A172 (cell line): ENCODE measurements at places on chromosomes 7 and 10. TPM values are rescaled to one million over a fixed set of nuclear protein-coding genes. Genes with fewer than 3 reads are reported as not detected.

DNA sequence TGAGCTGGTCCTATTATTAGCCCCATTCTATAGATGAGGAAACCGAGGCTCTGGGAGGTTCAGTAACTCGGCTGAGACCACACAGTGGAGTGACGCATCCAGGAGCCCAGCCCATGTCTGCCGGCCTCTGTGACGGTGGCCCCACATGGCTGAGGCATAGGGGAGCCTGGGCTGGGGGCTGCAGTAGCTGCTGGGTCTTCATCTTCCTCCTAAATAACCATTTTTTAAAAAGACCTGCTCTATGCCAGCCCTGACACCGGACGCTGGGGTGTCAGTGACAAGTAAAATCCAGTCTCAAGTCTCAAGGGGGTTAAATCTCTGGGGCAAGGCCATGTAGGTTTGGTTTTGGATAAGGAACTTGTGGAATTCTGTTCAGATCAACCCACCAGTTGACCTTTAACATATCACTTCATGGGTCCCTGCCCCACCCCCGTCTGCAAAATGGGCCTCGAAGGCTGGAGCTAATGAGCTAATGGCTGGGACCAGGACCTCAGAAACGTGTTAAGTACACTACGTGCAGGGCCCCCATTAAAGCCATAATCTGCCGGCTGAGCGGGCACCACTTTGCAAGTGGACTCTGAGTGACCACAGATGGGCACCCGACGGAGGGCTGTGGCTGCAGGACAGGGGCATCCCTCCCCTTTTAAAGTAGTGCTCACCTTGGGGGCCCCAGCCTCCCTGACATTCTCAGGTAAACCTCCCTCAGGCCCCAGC is 136.5 kb upstream of the UNC5B start:
- no peak for DNase-seq

DNA sequence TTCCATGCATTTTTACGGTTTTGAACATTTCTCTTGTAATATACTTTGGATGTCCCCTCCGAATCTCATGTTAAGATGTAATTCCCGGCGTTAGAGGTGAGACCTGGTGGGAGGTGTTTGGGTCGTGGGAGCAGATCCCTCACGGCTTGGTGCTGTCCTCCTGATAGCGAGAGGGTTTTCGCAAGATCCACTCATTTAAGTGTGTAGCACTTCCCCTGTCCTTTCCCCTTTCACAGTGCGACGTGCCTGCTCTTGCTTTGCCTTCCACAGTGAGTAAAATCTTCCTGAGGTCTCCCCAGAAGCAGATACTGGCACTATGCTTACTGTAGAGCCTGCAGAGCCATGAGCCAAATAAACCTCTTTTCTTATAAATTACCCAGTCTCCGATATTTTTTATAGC is 6.6 kb downstream of the GPR141 start:
- DNase-seq: no peak

- no peak for DNase-seq
These were observed 6.6 kb upstream of the SP8 start for GRCh38 chr7:20793248-20793647.

GRCh38 chr7:127093340-127093739 is 159.4 kb downstream of the GRM8 start:
- DNase-seq: no peak

DNA sequence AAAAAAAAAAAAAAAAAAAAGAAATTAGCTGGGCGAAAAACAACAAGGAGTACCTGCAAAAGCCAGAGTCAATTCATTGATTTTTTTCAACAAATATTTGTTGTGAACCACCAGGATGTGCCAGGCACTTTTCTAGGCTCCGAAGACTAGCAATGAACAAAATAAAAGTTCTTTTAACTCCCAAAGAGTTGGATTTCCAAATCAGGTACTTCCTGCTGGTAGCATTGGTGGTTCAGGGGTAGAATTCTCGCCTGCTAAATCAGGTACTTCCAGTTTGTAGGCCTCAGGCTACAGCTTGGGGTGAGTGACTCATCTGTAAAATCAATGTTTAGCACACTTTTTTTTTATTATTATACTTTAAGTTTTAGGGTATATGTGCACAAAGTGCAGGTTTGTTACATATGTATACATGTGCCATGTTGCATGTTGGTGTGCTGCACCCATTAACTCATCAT is 10.9 kb downstream of the PPA1 start:
- no peak for DNase-seq

DNA sequence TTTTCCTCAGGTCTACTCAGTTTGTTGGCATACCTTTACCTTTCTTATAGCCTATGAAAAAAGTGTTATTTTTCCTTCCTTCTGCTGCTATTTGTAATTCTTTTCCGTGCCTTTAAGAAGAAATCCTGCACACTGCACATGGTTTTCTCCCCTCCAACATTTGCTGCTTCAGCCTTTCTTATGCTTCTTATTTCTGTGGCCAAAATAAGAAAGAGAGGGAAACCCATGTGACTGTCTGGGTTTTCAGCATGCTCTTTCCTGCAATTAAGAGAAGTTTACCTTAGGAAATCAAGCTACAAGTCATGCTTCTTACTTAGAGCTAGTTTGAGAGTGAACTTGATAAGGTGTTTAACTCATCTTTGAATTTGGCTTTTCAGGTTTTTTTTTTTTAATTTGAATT is 11.0 kb downstream of the TBC1D12 start:
- DNase-seq: no peak

DNA sequence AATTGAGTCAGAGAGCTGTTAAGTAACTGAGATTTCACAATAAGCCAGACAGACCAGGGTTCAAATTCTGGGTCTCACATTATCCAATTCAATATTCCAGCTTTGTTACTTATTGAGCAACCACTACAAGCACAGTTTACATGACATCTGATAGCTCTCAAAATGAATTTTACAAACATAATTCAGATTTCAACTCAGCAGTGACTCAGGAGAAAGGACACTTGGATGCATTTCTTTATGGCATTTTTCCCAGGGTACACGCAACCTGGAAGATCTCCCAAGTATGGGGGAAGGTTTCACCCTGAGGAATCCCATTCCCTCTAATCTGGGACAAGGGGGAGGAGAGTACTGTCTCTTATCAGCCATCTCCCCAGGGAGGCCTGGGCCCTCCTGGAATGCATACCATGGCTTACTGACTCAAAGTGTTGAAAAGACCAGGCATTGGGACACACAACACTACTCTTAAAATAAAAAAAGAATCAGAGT is 102.4 kb downstream of the CFTR start:
- DNase-seq: peak; percentile 88

GRCh38 chr10:97723001-97723400 is 9.5 kb downstream of the MARVELD1 start:
- no peak for DNase-seq

- peak; percentile 31 for DNase-seq
These were observed at the start of gene STOX1 for GRCh38 chr10:68826764-68827591. Gene STOX1 (plus strand): TSS chr10:68827531. CDS start chr10:68827624, 93 bp downstream.

- no peak for DNase-seq
These were observed 30.7 kb downstream of the TECTB start for GRCh38 chr10:112313911-112314310.

DNA sequence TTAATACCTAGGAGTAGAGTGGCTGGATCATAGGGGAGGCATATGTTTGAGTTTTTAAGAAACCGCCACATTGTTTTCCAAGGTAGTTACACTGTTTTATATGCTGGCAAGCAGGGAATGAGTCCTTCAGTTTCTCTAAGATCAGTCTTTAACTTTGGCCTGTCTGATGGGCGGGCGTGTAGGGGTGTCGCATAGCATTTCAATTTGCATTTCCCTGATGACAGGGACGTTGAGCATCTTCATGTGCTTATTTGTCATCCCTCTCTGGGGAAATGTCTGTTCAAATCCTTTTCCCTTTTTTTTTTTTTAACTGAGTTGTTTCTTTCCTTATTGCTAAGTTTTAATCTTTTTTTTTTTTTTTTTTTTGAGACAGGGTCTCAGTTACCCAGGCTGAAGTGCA is 9.8 kb downstream of the MTG1 start:
- no peak for DNase-seq

DNA sequence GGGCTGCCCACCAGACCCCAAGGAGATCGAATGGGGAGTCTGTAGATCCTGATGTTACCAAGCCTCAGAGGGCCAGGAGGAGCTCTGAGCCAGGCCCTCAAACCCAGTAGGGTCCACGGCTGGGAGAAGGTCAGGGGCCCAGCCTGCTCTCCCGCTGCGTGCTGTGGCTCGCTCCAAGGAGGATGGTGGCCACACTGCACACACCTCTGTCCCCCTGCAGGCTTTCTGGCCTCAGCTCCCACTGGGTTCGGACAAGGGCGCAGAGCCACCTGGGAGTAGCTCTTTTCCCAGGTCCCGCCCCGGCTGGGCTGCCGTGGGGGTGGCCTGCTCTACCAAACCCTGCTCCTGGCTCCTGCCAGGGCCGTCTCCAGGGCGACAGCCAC is 175.8 kb downstream of the ZNF248 start:
- no peak for DNase-seq

DNA sequence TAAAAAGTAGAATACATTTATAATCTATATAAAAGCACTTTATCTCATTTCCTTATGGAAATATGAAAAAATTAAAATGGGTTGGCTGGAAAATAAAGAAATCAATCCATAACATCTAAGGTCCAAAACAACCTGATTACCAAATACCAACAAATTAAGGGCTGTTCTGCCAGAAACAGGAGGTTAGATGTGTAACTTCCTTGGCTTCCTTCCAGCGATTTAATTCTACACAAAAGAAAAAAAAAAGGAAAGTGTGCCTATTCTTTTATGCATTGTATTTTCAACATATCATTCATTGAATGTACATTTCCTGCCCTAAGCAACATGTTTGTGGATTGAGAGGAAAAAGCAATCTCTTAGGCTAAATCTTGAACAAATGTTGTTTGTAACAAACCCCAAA is 36.2 kb upstream of the USP6NL start:
- no peak for DNase-seq

GRCh38 chr7:129741743-129742213 is 130.3 kb downstream of the NRF1 start:
- DNase-seq: no peak

GRCh38 chr7:96200740-96201139 is 121.2 kb downstream of the SLC25A13 start:
- no peak for DNase-seq

- DNase-seq: no peak
These were observed 183.2 kb downstream of the GRM3 start for GRCh38 chr7:86826948-86827347.

- DNase-seq: no peak
These were observed 113.5 kb downstream of the ITGB8 start for GRCh38 chr7:20444030-20444800.

- DNase-seq: no peak
These were observed 32.3 kb upstream of the ARL4A start for GRCh38 chr7:12655161-12655560.

GRCh38 chr7:138477581-138477980 is 17.5 kb downstream of the TRIM24 start:
- DNase-seq: no peak

The PAPOLB gene
- total RNA-seq: not detected in 2 replicates

The PRSS2 gene
- total RNA-seq: not detected in 2 replicates

The EPO gene
- total RNA-seq: not detected in 2 replicates

The CDC14C gene
- 0.09 TPM in 1 of 2 replicates, not detected in the other for total RNA-seq

The PROSER2 gene
- total RNA-seq: 18.5 and 23.8 TPM in 2 replicates

The TAS2R41 gene
- total RNA-seq: not detected in 2 replicates

The GPR85 gene
- 2.4 and 7.0 TPM in 2 replicates for total RNA-seq

The NKX6-2 gene
- not detected in 2 replicates for total RNA-seq

The NPSR1 gene
- not detected in 2 replicates for total RNA-seq

The CYP2C8 gene
- not detected in 2 replicates for total RNA-seq

The CNNM1 gene
- not detected in 2 replicates for total RNA-seq

The CROT gene
- total RNA-seq: 22.2 and 28.5 TPM in 2 replicates
